ENCODE measurements at places on chromosomes 13 and 19.

DNA sequence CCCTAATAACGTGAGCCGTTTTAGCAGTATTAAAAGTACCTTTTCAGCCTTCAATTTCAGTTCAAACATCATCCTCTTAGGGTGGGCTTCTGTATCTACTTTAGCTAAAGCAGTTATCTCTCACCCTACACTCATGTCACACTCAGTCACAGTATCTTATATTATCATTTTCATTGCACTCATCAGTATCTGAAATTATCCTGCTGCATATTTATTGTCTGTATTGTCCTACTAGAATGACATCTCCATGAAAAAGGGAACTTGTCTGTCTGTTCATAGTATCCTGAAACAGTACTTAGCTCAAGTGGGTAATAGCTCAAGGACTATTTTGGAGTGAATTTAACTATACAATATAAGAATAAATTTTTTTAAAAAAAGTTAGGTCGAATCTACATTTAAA lies 19.9 kb upstream of the RFC3 start:
- DNase-seq = peak; percentile 52

GRCh38 chr13:112261924-112262323 lies 114.2 kb upstream of the SPACA7 start:
- DNase-seq = no peak

GRCh38 chr13:97255515-97256021 lies 33.4 kb downstream of the MBNL2 start:
- DNase-seq = no peak

GRCh38 chr19:30634131-30634830 lies 262.1 kb downstream of the ZNF536 start:
- no peak for DNase-seq

DNA sequence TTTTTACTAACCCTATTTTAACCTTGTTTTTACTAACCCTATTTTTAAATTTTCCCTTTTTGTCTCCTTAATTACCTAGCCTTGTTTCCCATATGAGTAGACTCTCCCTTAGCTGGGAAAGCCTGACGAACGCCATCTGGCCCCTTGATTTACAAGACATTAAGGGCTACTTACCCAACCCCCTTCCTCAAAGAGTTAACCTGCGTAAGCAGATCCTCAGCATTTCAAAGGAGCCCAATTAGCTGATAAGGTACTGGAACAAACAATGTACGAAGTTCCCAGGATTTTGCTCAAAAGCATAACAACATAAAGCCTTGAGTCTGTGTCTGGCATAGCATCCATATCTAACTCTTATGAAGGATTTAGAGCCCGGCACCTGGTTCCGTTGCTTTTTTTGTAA lies 4.7 kb upstream of the MVB12A start:
- no peak for DNase-seq

DNA sequence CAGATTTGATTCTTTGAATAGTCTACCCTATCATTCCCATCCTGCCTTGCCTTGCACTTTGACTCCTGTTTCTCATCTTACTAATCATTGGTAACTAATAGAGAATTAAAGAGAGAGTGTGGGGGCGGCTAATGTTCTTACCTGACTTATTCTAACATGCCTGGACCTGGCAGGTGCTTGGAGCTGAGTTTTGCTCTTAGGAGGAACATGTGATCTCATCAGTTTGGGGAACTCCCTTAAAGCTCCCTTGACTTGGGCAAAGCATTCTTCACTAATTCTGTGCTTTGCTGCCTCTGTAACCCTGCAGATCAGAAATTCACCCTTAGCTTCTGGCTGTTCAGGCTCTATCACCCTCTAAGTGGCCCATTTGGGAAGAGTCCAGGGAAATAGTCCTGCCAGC lies 861.1 kb downstream of the GPC5 start:
- DNase-seq = no peak

DNA sequence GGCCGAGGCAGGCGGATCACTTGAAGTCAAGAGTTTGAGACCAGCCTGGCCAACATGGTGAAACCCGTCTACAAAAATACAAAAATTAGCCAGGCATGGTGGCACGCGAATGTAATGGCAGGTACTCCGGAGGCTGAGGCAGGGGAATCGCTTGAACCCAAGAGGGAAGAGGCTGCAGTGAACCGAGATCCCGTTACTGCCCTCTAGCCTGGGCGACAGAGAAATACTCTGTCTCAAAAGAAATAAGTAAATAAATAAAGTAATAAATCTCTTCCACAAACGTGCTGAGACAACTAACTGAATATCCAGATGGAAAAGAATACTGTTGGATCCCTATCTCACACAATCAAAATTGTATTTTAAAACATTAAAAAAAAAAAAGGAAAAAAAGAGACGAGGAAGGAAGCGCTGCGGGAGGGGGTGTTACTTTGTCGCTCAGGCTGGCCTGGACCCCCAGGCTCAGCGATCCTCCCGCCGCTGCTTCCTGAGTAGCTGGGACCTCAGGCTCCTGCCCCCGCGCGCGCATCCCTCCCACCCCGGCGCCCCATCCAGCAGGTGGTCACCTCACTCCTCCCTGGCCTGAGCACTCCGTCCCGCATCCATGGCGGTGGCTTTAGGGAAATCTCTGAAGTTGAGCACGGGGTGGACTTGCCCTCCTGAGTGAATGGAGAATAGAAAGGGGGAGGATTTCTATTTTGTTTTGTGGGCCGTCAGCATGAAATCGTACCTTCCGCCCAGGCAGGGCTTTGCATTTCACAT lies 628 bp upstream of the ZNF813 start:
- no peak for DNase-seq

All from Karpas-422 (cell line).